ENCODE measurements at places on chromosomes 7 and 10. TPM values are rescaled to one million over a fixed set of nuclear protein-coding genes. Genes with fewer than 3 reads are reported as not detected.

DNA sequence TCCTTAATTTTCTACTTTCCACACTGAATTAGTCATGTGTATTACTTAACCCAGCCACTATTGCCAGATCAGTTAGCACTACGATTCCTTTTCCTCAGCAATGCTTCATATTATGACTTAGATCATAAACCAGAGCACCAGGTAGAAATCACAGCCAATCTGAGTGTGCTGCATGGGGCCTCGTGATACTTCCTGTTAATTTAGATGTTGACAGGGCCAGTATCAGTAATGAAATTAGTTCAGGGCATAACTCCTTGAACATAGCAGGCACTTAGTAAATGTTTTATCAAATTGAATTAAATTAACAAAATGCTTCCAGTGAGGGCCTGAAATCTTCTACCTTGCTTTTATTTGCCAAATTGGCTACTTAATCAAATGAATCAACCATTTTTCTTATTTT, 169.3 kb upstream of the LRGUK start:
- no peak for DNase-seq

DNA sequence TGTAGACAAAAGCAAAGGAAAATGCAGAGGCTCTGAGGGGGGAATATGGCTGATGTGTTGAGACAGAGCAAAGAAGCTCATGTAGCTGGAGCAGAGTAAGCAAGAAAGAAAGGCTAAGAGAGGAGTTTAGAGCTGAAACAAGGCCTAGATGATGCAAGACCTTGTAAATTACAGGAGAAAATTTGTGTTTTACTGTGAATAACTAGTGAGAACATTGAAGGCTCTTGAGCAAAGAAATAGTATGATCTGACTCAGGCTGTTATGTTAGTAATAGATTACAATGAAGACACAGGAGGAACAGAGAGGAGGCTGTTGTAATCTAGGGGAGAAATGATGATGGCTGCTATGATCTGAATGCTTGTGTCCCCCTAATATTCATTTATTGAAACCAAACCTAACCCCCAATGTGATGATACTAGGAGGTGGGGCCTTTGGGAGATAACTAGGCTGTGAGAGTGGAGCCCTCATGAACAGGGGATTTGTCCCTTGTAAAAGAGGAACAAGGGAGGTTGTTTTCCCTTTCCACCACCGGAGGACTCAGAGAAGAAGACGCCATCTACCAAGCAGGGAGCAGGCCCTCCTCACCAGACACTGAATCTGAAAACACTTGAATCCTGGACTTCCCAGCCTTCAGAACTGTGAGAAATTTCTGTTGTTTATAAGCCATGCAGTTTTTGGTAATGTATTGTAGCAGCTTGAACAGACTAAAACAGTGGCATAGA, 394.9 kb downstream of the HTR7 start:
- DNase-seq: no peak

DNA sequence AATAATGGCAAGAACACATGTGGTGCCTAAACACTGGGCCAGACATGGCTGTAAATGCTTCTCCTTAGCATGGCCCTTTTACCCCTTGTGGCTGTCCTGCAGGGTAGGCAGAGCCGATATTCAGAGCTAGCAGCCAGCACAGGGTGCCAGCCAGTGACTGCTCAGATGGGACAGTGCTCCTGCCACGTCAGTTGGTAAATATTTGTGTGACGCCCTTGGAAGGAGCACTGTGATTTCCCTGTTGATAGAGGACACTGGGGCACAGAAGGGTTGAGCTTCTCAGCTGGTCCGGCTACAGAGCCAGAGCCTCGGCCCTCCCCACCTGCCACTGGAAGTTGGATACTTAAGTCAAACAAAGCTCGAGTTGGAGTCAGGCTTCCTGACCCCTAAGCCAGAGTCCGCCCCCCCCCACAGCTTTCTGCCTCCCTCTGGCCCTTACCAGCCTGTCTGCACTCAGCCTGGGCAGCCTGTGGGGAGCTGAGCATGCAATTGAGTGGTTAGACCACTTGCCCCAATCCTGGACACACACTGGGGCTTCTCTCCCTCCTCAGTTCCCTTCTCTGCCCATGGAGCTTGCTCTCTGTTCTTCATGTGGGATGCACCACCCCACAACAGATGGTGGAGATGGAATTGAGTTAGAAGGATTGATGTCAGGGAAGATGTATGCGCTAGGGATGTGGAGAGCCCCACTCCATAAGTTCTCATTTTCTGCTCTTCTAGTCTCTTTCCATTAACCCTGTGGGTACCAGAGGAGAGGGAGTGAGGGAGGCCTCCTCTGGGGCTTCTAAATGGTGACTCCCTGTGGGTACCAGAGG, 350.8 kb downstream of the PLXNA4 start:
- DNase-seq: no peak

Gene GIMAP2
- 21.3 TPM for polyA plus RNA-seq

GRCh38 chr7:81929386-81929785, 159.5 kb upstream of the HGF start:
- no peak for DNase-seq

DNA sequence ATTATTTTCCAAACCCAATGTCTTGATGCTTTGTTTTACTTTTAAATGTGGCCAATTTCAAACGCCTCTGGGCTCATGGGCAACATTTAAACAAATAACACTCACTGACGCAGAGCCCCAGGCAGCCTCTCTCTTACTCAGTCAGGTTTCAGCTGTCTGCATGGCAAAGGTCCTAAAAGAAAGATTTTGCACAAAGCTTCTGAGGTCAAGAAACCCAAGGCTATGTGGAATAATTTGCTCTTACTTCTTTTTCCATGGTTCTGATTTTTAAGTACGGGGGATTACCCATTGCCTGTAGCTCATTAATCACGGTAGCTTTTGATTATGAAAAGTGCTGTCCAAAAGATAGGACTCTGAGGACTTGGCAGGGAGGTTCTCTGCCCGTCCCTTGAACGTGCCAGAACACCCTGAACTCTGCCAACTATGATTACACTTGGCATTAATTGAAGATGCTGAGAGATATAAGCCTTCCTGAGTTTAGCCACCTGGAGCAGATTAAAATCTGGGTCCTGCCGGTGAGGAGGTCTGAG, 14.1 kb upstream of the MSRB2 start:
- no peak for DNase-seq

- no peak for DNase-seq
Observed at GRCh38 chr10:51569467-51569866, 129.9 kb downstream of the CSTF2T start.

- no peak for DNase-seq
Observed at GRCh38 chr7:93977211-93977950, 26.8 kb downstream of the BET1 start.

Gene CTTNBP2
- 0.35 TPM for polyA plus RNA-seq

Gene VWC2
- not detected for polyA plus RNA-seq

Gene TET1
- polyA plus RNA-seq: 0.21 TPM

DNA sequence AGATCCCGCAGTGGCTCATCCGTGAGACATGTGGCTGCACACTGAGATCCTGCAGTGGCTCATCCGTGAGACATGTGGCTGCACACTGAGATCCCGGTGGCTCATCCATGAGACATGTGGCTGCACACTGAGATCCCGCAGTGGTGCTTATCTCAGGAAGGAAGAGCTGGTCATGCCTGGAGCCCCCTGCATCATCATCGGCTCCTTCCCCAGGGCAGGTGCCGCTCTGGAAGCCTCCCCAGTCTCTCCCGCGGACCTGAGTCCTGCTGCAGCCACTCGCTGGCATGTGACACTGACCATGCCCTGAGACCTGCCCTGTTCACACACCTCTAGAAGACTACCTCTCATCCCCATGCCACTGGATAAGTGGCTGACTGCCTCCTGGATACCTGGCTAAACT, 181.3 kb downstream of the PTPRN2 start:
- no peak for DNase-seq

DNA sequence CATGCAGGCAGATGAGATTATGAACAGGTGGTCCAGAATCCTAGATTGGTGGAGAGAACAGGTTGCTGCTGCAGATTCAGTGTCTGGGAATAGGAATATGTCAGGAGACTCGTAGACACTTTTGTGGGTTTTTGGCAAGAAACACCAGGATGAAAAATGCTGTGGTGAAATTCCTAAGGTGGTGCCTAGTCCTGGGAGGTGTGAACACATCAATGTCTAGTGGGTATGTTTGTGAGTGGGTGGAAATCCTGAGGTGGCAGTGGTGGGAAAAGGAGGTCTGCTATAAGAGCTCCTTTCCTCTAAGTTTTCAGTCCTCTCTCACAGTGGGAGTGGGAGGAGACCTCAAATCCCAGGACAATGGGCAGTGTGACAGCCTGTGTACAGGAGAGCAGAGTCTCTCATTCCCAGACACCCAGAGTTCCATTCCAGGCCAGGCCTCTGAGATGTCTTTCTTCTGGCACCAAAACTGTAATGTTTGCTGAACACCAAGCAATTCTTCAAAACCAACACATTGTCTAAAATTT, 5.1 kb downstream of the ERV3-1 start:
- DNase-seq: no peak

GRCh38 chr10:60086862-60087261, 180.5 kb upstream of the CCDC6 start:
- DNase-seq: no peak

Gene ZSWIM8
- 372 TPM for polyA plus RNA-seq

GRCh38 chr10:119022846-119023552, 6.5 kb upstream of the NANOS1 start:
- no peak for DNase-seq

Data from endothelial cell of umbilical vein (primary cell).